ENCODE measurements at places on chromosomes 1 and 21.
A peak's percentile ranks its signal among the peaks of the same experiment; 100 is the strongest.

DNA sequence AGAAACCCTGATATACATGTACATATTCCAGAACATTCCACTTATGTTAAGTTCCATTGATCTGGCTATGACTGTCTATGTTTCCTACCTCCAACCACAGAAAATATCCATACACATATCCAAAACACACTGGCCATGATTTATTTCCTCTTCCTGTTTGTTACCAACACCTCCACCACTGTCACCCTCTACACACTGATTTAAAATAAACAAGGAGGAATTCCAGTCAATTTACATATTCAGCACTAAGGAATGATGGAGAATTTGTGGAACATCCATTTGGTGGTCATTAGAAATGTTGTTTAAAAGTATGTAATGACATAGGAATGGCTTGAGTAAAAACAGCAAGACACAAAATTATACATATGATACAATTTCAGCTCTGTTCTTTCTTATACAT lies 5.5 kb upstream of the STX6 start:
- no peak for DNase-seq

DNA sequence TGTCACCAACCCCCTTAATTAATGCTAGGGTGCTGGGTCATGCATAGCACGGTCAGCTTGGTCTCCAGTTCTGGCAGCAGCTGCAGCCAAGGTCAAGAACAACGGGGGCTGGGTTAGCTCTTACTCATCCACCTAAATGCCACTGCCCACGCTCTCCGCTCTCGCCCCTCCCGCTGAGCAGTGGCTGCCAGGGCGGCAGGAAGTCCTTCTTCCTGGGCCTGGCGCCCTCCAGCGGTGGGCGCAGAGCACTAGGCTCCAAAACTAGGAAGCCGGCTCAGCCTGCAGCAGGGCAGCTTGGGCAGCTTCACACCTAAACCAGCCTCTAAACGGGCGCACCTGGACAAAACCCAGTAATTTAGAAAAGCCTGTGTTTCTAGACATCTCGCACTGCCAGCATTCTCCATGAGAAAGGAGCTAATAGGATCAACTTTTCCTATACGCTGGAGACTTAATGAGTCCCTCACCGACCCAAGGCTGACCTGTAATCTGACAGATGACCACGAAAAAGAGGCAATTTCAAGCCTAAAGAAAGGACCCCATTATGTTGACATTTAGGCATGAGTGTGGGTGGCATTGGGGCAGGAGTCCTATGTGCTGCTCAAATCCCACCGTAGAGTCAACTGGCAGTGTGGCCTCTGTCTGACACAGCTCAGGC lies 78.4 kb upstream of the LRRN2 start:
- peak; percentile 87 for DNase-seq

GRCh38 chr1:23756676-23757075 lies 13.4 kb downstream of the ELOA start:
- DNase-seq = no peak

DNA sequence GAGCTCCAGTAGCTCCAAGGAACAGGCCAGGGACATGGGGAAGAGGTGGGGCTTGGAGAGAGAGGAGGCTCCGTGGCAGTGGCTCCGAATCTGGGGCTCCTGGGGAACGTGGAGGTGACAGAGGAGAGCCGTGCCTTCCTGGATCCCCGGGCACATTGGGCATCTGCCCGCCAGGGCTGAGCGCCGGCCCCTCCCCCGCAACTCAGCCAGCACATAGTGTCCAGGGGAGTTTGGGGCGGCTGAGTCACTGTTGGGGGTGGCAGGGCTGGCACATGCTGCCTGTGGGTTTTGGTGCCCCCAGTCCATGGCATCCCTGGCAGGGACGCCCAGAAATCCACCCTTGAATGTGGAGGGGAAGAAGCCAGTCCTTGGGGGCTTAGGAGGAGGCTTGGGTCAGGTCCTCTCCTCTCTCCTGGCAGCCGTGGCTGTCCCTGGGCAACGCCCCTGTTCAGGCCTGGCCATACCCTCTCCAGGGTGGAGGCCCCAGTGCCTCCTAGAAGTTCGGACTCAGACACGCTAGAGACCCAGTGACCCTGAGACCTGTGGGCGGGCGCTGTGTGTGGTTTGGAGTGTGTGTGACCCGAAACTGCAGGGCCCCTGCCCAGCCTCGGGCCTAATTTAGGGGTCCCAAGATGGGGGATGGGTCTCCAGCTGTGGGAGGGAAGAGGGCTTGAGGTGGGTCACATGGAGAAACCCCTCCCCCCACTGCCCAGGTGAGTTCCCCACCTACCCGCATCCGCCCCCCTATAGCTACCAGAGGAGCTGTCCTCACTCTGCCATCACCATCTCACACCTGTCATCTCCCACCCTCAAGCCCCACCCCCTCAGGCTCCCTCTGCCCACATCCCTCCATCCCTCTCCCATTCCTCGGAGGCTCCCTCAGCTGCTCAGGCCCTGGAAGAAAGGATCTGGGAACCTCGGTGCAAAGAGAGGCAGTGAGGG lies 1.6 kb downstream of the HSPB7 start:
- DNase-seq = no peak

DNA sequence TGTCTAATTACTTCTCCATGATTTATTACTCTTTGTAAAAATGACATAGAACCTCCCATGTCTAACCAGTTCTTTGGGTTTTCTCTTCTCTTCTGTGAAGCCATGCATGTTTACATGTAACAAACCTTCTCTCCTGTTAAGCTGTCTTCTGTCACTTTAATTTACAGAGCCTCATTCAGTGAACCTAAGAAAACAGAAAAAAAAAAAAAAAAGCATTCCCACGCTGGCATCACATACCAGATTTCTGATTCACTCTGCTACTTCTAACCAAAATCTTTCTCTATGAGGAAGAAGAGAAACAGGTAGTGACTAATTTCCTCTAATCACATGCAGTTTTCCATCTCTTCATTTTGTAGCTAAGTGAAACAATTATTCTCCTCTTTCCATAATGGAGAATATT lies 141.4 kb upstream of the CXADR start:
- no peak for DNase-seq

GRCh38 chr1:181062836-181063428 lies 25.6 kb upstream of the IER5 start:
- DNase-seq = peak; percentile 69

DNA sequence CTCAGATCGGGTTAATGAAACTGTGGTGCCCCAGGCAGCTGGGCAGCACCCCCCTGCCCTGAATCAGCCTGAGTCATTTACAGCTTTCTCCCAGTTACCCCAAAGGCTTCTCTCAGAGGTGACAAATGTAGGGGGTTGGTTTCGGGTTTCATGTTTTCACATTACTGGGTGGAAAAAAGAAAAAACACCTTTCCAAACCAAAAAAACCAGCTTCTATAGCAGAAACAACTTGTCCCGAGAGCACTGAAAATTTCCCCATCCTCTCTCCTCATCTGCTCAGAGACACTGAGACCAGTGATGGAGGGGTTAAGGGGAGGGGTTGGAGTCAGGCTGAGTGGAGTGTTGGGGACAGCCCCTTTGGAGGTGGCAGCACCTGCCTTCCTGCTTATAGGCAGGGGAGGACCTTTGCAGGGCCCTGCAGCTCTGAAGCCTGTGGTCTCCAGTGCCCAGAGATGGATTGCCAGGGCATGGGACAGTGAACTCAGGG lies 15.6 kb downstream of the UTP11 start:
- no peak for DNase-seq

DNA sequence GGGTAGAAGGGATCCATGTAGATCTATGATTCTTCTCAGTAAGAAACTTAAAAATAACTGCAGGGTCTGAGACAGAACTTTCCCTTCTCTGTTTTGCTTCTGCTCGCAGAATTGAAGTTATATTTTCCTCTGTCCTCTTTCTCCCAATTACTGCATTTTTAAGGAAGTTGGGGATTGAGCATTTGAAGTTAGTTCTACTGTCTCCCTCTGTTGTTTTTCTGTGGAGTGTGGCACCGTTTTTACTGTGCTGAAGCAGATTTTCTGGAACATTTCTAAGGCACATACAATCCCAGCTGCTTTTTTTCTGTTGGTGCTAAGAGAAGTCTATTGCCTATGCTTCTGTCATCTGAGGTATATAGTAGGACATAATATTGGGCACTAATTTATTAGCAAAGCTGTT lies 43.3 kb downstream of the RASAL2 start:
- peak; percentile 43 for DNase-seq

GRCh38 chr1:66452982-66453381 lies 81.0 kb upstream of the SGIP1 start:
- no peak for DNase-seq

GRCh38 chr21:29232530-29233255 lies 66.0 kb upstream of the BACH1 start:
- DNase-seq = no peak

- DNase-seq = peak; percentile 78
Observed at GRCh38 chr1:200738327-200738948, at the start of gene CAMSAP2. Gene CAMSAP2, plus strand, starts transcription at chr1:200738893. Its CDS starts 935 bp downstream, at chr1:200739828.

DNA sequence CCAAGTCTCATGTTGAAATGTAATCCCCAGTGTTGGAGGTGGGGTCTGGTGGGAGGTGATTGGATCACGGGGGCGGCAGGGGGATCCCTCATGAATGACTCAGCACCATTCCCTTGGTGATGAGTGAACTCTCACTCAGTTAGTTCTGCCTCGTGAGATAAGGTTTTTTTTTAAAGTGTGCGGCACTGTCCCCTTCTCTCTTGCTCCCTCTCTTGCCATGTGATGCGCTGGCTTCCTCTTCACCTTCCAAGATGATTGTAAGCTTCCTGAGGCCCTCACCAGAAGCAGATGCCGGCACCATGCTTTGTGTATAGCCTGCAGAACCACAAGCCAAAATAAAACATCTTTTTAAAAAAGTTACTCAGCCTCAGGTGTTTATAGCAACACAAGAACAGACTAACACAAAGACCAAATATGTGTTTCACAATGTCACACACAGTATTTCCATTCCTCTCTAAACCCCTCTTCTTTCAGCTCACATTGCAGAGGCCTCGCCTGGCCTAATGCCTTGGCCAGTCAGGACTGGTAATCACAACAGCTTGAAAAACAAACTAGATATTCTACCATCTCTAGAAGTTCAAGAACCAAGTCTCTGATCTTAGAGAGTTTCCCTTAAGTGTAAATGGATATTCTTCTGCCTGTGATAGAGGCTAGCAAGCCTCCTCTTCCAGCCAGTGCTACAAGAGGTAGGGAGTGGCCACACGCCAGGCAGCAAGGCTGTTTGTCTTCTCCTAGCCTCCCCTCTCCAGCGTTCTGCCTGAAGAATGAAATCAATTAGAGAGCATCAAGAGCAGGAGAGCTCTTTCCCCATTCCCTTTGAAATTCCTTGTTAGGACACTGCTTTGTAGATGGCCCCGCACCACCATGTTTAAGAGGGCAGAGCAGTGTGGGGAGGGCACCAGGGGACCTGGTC lies 19.6 kb upstream of the RAP1A start:
- DNase-seq = no peak

GRCh38 chr1:178512566-178513277 lies at the start of gene TEX35:
Gene TEX35, plus strand, starts transcription at chr1:178513109. Its CDS starts 80 bp downstream, at chr1:178513189.
- DNase-seq = no peak

DNA sequence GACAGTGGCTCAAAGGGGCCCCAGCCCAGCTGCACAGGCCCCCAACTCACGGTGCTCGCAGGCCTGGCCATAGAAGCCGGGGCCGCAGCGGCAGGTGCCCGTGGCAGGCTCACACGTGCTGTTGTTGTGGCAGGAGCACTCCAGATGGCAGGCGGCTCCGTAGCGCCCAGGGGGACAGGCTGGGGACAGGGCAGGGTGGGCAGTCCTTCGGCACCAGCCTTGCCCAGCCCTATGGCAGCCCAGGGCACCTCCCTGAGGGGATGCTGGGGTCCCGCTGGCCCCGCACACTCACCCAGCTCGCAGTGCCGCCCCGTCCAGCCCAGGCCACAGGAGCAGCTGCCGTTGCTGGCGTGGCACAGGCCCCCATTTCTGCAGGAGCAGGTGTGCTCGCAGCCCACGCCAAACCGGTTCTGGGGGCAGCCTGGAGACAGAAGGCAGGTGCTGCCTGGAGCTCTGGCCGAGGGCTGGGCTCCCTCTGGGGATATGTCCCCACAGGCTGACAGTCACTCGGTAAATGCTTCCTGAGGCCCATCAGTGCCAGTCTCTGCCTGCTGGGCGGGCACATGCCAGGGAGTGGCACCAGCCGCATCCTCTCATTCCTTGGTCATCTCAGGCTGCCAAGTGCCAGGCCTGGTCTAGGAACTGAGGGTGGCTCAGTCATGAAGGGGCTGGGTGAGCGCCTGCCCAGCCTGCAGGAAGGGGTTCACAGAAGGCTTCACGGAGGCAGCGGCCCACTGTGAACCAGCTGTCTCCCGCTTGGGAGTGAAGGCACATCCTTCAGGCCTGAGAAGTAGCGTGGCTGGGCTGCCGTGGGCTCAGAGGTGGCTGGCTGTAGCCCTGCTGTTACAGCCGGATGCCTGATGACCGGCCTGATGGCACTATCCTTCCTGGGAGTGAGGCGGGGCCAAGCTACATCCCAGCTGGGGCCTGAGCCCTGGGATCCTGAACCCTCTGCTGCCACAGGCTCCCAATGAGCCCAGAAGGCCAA lies 40.1 kb downstream of the ARHGEF16 start:
- DNase-seq = no peak

DNA sequence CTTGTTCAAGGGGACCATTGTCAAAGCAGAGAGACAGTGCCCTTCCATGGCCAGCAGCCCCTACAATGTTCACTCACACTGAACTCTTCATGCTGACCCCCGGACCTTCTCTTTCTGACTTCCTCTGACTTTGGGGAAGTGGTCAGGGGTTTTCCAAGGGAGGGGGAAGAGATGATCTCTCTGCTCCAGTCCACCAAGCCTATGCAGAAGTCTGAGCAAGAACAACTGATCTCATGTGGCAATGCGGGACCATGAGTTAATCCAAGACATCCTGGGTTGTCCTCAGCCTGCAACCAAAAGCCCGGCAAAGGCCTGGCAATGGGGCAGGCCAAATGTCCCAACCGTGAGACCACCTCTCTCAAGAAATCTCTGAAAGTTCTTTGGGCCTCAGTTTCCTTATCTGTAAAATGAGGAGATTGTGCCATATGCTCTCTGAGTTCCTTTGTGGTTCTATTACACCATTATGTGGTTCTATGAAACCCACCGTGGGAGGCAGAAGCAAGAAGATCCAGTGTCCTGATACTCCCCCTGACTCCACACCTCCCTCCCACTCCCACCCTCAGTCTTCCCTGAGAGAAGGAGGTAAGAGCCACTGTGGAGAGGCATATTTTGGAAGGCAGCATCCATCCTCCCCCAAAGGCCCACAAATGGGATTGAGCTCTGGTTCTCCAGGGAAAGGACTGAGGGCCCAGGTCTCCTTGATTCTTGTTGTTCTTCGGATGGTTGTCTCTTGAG lies 11.8 kb upstream of the ARHGEF2 start:
- DNase-seq = peak; percentile 97

DNA sequence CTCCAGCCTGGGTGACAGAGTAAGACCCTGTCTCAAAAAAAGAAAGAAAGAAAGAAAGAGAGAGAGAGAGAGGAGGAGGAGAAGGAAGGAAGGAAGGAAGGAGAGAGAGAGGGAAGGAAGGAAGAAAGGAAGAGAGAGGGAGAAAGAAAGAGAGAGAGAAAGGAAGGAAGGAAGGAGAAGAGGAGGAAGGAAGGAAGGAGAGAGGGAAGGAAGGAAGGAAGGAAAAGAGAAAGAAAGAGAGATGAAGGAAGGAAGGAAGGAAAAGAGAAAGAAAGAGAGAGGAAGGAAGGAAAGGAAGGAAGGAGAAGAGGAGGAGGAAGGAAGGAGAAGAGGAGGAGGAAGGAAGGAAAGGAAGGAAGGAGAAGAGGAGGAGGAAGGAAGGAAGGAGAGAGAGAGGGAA lies 82.2 kb upstream of the ATP1B1 start:
- no peak for DNase-seq

- DNase-seq = no peak
Observed at GRCh38 chr1:156045076-156045475, 8.5 kb downstream of the UBQLN4 start.

- DNase-seq = peak; percentile 37
Observed at GRCh38 chr1:97254731-97255463, 533.3 kb downstream of the PTBP2 start.

- peak; percentile 36 for DNase-seq
Observed at GRCh38 chr1:160708801-160709200, 2.8 kb downstream of the CD48 start.

Data from inflammatory macrophage (primary cell).